ENCODE measurements at places on chromosomes 5 and 9.

DNA sequence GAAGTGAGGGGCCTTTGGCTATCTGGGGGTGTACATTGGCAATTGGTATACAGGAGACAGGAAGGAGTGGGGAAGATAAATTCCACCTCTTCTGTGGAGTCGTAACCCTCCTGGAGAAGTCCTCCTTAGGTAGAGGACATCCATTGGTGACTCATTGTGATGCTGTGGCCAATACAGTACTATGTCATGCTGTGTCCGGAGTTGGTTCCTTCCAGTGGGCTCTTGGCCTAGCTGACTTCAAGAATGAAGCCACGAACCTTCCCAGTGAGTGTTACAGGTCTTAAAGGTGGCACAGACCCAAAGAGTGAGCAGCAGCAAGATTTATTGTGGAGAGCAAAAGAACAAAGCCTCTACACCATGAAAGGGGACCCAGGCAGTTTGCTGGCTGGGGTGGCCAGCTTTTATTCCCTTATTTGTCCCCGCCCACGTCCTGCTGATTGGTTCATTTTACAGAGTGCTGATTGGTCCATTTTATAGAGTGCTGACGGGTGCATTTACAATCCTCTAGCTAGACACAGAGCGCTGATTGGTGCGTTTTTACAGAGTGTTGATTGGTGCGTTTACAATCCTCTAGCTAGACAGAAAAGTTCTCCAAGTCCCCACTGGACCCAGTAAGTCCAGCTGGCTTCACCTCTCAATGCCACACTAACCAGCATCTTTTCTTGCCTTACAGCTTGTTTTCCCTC lies 37.3 kb upstream of the FBP1 start:
- DNase-seq, result no peak

DNA sequence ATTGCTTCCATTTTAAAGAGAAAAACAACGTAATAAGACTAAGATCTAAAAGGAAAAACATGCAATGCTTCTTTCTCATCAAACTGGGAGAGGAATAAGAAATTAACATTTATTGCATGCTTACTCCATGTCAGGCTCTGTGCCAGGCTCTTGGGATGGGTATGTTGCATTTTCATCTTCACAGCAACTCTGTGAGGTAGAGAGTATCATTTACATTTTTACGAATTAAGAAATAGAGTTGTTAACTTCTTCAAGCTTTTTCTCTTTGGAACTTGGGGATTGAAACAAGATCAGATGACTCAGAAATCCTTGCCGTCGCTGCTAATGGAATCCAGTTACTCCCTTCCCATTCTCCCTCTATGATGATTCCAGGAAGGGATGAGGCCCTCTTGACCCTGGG lies 39.5 kb downstream of the PDE8B start:
- DNase-seq, result no peak

GRCh38 chr5:761854-762710 lies 22.4 kb downstream of the ZDHHC11B start:
- DNase-seq, result no peak

GRCh38 chr5:150410524-150411244 lies 2.0 kb downstream of the CD74 start:
- DNase-seq, result no peak

Measured in GM18507 (cell line).